H7 (cell line): ENCODE measurements at places on chromosomes 11 and 22. TPM values are rescaled to one million over a fixed set of nuclear protein-coding genes. Genes with fewer than 3 reads are reported as not detected.

OR2D2 gene
- 0.42 TPM in 1 of 2 replicates, not detected in the other for total RNA-seq

KREMEN1 gene
- total RNA-seq, result 1.8 and 2.4 TPM in 2 replicates

VPS26B gene
- 25.3 and 26.8 TPM in 2 replicates for total RNA-seq

PTPN5 gene
- total RNA-seq, result 1.7 and 3.0 TPM in 2 replicates

OR4D5 gene
- not detected in 2 replicates for total RNA-seq

NLRP10 gene
- 0.14 TPM in 1 of 2 replicates, not detected in the other for total RNA-seq

SLC22A8 gene
- total RNA-seq, result not detected in 2 replicates

BTBD18 gene
- total RNA-seq, result not detected in 2 replicates

KRTAP5-8 gene
- total RNA-seq, result not detected in 2 replicates

FJX1 gene
- 20.6 TPM in 2 replicates for total RNA-seq

NCR3LG1 gene
- 0.03 and 0.33 TPM in 2 replicates for total RNA-seq

OR10A2 gene
- not detected in 2 replicates for total RNA-seq

VPREB1 gene
- total RNA-seq, result not detected in 2 replicates

MS4A3 gene
- total RNA-seq, result not detected in 2 replicates

ELFN2 gene
- 0.14 and 0.22 TPM in 2 replicates for total RNA-seq

DDI1 gene
- not detected in 2 replicates for total RNA-seq

TOP3B gene
- total RNA-seq, result 53.8 and 76.2 TPM in 2 replicates

ARL14EP gene
- 18.8 and 21.4 TPM in 2 replicates for total RNA-seq

ARHGAP42 gene
- total RNA-seq, result 21.5 and 23.1 TPM in 2 replicates
